ENCODE measurements at places on chromosomes 11 and 22.

DNA sequence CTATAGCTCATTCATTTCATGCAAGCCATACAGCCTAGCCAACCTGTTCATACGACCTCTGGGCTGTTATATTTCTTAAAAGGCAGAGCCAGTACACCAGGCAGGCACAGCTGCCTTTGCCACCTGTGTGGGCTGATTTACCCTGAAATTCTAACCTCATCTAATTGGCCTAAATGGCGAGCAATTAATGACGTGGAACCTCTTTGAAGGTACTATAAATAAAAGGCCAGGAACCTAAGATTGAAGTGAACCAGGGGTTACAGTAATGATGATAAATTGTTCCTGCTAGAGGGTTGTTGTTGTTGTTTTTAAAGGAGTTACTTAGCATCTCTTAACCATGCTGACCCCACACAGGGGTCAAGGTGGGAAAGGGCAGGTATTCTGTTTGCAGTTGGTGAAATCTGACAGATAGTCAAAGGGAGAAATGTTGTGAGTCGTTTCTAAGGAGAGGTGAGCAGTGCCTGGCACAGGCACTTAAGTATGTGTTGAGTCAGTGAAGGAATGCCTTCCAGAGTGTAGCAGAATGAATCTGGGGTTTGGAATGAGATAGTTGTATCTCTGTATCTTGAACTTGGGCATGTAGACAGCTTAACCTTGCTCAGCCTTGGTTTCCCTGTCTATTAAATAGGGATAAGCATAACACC lies 213.5 kb upstream of the NAV2 start:
- peak; percentile 43 for DNase-seq

GRCh38 chr11:13183094-13183825 lies 94.3 kb upstream of the BMAL1 start:
- no peak for DNase-seq

GRCh38 chr11:103947546-103947919 lies 88.9 kb upstream of the DDI1 start:
- DNase-seq, result no peak

DNA sequence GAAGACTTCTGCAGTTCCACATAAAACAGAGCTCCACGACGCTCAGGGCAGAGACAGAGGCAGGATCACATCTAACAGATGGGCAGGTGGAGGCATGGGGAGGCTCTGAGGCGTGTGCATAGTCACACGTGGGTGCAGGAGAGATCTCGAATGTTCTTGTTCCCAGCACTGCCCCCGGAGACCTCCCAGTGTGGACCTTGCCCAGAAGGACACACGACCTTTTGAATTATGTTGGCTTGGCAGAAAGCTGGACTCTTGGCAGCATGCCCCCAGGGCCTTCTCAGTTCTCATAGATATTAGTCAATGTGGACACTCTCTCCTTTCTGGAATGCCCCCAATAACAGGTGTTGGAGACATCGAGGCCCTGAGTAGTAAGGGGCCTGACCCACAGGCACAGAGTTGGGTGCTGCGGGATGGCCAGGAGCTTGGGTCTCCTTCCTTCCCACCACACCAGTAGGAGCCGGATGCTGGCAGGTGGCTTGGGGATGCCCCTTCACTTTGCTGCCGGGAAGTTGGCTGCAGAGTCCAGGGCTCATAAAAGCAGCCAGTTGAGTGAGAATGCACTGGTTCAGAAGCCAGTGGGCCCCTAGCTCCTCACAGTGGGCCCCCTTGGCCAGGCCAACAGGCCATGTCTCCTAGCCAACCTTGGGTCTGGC lies 12.1 kb downstream of the MYEOV start:
- DNase-seq, result no peak

DNA sequence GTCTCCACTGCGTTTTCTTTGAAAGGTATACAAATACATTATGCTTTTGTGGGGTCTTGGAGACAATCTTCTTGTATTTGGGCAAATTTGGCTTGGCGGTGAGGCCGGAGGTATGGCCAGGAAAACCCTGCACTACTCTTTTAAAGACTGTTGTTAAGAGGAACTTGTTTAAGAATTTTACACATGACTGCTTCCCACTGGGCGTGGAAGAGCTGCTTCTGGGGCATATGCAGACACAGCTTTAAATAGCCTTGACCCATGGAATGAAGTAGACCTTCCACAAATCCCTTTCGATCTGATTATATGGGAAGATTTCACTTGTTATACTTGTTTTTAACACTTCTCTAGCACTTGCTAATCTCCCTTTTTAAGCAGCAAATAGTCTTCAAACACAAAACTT lies 453.6 kb downstream of the MN1 start:
- peak; percentile 71 for DNase-seq

DNA sequence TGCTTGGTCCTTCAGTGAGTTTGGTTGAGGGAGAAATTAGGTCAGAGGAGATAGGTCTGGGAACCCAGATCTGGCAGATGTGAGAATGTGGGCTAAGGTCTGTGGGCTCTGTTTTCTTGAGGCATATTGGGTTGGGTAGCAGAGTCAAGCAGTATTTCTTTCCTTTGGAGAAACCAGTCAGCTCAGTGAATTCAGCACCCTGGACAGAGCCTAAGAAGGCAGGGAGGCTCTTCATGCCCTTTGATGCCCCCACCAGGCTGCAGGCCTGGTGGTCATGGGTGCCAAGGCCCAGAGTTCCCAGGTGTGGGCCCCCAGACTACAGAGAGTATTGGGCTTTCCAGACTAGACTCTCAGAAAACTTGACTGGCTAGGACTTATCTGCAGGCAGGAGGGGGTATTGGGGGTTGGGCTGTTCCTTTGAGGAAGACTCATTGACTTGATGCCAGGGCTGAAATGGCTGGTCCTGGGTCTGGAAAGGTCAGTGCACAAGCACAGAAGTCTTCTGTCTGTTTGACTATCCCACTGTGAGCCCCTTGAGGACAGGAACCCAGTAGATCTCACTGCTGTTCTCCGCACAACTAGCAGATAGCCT lies 45.3 kb upstream of the NECTIN1 start:
- no peak for DNase-seq

- DNase-seq, result no peak
These were observed at the start of gene OSM for GRCh38 chr22:30266445-30267381. Gene OSM (minus strand): TSS chr22:30266851. CDS start chr22:30266799, 52 bp downstream.

DNA sequence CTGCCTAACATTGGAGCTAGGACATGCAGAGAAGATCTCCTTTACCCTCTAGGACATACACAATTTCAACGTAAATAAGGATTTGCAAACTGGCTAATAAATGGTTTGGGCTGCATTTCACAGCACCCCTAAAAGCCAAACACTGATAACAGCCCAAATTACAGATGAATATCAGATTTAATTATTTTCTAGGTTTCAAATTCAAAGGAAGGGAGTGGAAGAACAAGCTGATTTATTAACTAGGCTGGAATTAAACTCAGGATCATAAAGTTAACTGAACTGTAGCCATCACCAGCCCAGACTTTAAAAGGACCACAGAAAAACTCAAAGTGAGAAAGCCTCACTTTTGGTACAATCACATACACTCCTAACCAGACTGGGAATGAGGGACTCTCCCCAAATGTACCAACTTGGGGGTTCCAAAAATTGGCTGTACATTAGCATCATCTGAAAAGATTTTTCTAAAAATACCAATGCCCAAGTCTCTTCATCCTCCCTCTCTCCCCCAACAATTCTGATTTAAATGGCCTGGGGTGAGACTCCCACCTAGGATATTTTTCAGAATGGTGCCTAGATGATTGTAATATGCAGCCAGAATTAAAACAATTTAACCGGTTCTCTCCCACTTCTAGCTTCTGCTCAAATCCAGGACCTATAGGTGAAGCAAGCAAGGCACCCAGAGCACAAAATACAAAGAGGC lies 43.5 kb downstream of the SYTL2 start:
- DNase-seq, result peak; percentile 58

- DNase-seq, result no peak
These were observed 22.2 kb upstream of the CYP2D6 start for GRCh38 chr22:42152661-42153270.

GRCh38 chr22:24819911-24820461 lies 14.0 kb downstream of the SGSM1 start:
- DNase-seq, result no peak

DNA sequence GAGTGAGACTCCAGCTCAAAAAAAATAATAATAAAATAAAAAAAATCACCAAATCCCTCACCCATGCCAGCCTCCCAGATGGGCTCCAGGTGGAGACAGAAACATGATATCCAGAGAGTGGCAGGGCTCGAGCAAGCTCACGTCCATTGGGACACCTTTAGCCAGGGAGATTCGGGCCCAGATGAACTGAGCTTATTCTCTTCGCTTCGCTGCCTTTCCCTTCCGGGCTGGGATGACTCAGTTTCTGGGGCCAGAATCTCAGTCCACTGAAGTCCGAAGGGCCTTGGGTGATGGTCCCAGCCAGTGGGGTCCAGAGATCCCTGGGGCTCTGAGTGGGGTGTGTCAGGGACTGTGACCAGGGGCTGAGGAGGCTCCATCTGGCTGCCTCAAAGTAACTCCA lies 23.0 kb upstream of the MYEOV start:
- DNase-seq, result no peak

DNA sequence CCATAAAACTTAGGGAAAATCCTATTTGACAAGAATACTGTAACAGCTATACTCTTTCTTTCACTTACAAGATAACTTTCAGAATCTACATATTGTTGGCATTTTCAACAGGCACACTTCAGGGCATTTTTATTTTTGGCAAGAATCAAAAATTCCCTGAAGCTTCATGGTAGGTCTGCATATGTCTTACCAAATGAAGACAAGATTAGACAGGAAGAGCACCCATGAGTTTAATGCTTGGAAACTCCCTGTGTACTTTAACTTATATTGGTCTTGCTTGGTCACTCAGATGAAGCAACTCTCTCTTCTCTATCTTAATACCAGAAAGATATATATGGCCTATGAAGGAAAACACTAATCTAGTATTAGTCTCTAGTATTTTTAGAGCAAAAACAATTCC lies 137.7 kb downstream of the ATG16L2 start:
- peak; percentile 13 for DNase-seq

DNA sequence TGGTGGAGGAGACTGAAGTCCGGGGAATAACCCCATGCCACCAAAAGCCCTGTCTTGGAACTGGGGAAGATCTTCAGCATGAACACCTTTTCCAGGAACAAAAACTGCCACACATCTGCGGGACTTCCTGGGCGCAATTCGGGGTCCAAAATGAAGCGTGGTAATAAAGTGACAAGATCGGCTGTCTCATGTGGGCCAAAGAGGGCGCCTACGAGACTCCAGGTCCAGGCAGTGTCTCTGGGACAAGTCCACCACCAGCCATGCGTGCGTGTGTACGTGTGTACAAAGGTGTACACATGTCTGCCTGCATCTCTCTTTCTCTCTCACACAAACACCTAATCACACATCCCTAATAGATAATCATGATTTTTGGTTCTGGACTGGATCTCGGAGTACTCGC lies 8.9 kb upstream of the MYBPC3 start:
- no peak for DNase-seq

- DNase-seq, result no peak
These were observed 27.3 kb upstream of the CREB3L1 start for GRCh38 chr11:46249938-46250744.

DNA sequence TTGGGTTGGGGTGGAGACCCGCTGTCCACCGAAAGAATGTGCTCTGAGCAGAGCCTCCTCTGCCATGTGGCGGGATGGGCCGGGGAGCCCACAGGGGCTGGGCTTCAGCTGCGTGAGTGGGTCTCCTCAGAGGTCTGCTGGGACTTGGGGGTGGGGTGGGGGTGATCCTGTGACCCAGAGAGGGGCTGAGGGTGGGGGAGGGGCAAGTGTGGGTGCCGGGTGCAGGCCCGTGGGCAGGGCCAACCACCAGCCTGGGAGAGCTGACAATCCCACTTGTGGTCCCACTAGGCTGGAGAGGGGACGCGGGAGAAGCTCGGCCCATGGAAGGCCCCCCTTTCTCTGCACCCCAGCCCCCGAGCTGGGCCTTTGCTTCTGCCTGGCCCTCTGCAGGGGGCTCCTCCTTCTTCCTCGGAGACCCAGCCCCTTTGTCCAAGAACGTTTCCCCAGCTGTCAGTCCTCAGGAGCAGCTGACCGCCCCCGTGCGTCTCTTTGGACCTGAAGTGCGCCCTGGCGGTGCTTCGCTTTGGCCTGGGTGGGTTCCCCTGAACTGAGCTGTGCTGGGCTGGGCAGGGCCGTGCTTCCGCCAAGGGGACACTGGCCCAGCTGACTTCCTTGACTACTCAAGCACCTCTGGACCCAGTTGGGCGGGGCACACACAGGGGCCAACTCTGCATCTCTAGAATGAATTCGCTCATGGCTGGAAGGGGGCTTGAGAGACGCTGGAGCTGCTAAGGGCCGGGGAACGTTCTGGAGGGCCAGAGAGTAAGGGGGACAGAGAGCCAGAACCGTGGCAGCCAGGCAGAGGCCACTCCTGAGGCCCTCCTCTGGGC lies 30.2 kb downstream of the OSBPL5 start:
- no peak for DNase-seq

DNA sequence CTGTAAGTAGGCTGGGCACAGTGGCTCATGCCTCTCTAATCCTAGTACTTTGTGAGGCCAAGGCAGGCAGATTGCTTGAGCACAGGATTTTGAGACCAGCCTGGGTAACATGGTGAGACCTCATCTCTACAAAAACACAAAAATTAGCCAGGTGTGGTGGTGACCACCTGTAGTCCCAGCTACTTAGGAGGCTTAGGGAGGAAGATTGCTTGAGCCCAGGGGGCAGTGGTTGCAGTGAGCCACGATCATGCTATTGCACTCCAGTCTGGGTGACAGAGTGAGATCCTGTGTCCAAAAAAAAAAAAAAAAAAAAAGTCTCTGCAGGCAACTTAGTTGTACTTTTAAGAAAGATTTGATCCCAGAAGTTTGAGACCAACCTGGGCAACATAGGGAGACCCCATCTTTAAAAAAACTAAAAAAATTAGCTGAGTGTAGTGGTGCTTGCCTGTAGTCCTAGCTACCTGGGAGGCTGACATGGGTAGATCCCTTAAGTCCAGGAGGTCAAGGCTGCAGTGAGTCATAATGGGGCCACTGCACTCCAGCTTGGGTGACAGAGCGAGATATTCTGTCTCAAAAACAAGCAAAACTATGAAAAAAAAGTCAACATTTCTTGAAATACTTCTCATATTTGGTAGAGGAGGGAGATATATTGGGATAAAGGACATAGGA lies 10.5 kb downstream of the ATM start:
- no peak for DNase-seq

DNA sequence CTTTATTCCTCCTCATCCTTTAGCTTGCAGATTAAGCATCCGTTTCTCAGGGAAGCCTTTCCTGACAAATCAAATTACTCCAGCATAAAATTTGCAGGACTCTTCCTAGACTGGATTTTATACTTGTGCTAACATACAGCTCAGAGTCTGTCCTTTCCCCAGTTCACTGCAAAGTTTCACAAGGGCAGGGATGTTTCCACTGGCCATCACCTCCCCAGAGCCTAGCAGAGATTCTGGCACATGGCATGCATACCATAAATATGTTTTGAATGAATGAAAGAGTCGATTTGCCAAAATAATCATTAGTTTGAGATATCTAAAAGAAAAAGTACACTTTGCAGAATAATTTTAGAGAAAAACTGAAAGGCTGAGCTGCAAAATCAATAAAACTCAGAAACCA lies 10.6 kb downstream of the MSANTD4 start:
- no peak for DNase-seq

GRCh38 chr11:130480711-130481140 lies 32.3 kb downstream of the ADAMTS15 start:
- no peak for DNase-seq

GRCh38 chr11:13119941-13120520 lies 110.9 kb downstream of the RASSF10 start:
- no peak for DNase-seq

Data from epithelial cell of proximal tubule (primary cell).